Suppressor macrophage treated with lipopolysaccharide for 4 hours (primary cell): ENCODE measurements at places on chromosomes 1 and 21.
A peak's percentile ranks its signal among the peaks of the same experiment; 100 is the strongest.

DNA sequence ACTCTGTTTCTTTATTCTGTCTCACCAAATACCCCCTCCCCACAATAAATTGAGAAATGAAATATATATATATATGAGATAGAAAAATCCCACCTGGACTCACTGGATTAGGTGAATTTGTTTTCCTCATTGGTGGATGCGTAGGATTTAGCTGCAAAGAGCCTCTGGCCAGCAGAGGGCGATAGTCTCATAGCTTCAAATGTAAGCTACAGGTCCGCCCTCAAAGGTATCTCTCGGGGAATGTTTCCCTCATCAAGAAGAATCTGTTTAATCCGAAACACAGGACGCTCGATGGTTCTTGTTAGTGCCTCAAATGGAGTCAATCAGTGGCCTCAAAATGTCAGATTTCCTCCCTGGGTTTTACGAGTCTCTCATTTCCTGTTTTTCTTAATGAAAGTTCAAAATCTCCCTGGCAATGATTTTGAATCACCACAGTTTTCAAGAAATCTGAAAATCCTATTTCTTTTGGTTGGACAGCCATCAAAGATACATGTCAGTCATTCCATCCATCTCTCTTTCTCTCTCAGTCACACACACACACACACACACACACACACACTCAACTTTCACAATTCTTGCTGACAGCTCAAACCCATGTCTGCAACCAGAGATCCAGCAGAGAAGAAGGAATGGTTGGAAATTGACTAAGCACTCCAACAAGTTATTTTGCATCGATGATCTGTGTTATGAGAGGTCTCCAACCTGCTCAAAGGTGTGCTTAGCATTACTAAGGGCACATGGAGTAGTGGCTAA is 13.9 kb upstream of the CAMK1G start:
- DNase-seq: peak; percentile 59

DNA sequence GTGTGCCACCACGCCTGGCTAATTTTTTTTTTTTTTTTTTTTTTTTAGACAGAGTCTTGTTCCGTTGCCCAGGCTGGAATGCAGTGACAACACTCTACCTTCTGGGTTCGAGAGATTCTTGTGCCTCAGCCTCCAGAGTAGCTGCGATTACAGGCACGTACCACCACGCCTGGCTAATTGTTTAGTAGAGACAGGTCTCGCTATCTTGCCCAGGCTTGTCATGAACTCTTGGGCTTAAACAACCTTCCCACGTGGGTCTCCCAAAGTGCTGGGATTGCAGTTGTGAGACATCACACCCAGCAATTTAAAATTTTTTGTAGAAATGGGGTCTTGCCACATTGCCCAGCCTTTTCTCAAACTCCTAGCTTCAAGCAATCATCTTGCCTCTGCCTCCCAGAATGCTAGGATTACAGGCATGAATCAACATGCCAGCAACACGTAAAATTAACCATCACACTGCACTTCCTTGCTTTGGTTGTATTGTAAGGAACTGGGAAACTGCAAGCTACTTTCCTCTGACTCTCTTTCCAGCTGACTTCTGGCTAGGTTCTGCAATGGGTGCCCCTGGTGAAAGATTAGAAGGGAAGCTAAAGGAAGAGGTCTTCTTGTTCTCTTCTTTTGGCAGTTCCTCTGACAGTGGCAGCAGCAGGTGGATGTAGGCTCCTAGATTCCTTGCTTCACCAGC is 13.9 kb upstream of the IL6R start:
- DNase-seq: peak; percentile 53

GRCh38 chr1:200128944-200129879 is 101.7 kb downstream of the NR5A2 start:
- DNase-seq: no peak

DNA sequence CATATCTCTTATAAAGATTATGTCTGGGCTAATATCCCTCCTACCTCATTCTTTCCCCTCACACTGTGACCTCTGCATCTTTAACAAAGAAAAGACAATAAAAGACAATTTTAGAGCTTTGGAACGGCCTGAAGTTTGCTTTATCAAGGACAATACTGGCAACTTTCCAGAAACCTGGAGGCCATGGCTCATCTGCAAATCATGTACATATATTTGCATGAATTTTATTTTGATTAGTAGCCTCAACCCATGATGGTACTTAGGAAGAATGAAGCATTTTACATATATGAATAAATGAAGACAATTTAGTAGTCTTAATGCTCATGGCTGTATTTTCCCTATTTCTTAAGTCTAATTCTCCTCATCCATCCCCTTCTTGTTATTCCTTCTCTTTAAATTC is 612.2 kb upstream of the CXADR start:
- no peak for DNase-seq

- no peak for DNase-seq
Observed at GRCh38 chr1:1669468-1670440, 10.9 kb upstream of the CDK11B start.

DNA sequence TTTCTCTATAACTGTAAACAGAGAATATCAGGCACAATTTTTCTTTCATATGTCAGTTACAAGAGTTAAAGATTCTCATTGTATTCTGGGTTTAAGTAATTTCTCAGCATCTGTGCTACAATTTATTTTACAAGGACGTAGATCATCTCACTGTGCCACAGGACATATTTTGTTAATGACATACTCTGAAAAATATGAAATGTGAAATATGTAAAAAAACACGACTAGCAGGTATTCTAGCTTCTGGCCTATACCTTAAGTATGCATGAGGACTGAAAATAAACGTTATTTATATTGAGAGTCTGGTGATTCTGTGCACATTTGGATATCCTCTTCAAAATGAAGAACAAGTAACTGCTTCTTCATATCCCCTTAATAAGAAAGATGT is 308.8 kb downstream of the BRINP3 start:
- no peak for DNase-seq

GRCh38 chr1:28365864-28366263 is 3.7 kb upstream of the PHACTR4 start:
- DNase-seq: no peak

DNA sequence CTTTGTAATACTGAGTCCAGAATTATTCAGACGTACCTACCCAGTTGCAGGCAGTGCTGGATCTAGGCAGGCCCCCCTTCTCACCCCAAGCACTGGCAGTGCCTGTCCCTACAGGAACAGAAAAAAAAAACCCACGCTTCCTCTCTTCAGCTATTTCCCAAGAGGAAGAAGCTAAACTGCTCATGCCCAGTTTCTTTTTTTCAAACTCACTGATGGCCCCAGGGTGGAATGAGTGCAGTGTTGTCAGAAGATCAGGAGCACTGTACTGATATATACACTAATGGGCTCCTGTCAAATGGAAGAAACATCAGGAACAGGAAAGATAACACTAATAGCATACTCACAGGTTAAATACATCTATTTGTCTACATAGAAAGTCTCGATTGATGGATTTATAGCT is 28.2 kb upstream of the DOCK7 start:
- peak; percentile 70 for DNase-seq

DNA sequence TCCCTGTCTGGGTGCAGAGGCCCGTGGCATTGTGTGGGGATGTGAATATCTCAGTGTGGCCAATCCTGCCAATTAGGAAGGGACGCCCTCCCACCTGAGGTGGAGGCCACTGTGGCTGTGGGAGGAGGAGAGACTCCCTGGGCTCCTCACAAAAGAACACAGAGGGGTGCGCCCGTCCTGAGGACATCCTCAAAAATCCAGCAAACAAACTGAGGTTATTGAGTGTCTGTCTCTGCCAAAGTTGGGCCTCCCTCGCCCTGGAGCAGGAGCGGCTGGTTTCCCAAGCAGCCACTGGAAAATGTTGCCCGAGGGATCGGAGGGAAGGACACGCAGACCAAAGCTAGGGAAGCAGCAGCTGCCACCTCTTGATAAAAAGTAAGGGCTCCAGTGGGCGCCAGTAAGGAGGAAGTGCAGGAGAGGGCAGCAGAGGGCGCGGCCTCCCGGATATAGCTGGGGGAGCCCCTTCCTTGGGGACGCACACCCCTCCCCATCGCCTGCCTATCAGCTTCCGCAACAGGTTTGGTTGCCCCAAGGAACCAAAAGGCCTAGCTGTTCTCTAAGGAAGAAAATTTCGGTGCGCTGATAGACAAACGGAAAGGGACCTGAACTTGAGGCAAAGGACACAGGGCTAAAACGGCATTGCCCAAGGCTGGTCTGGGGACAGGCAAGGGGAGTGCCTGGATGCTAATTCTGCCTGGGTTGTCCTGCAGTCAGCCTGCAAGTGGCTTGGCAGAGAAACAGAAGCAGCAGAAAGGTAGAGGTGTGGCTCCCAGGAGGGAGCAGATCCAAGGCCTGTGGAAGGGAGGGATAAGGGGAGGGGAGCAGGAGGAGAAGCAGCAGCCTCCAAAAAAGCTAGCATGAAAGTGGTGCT is 1.7 kb upstream of the GRIK3 start:
- no peak for DNase-seq

DNA sequence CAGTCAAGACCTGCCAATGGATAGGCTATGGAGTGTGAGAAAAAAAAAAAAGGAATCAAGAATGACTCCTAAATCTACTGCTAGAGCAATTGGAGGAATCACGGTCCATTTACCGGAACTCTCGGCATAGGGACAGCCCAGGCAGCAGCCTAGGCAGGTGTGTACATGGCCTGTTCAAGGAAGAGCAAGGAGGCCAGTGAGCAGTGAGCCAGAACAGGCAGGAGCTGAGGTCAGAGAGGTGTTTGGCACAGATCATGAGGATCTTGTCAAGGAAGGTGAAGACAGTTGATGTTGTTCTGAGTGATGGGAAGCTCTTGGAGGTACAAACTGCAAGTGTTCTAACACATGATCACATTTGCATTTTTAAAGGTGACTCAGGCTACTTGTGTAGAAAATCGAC is 40.6 kb upstream of the HHAT start:
- no peak for DNase-seq

DNA sequence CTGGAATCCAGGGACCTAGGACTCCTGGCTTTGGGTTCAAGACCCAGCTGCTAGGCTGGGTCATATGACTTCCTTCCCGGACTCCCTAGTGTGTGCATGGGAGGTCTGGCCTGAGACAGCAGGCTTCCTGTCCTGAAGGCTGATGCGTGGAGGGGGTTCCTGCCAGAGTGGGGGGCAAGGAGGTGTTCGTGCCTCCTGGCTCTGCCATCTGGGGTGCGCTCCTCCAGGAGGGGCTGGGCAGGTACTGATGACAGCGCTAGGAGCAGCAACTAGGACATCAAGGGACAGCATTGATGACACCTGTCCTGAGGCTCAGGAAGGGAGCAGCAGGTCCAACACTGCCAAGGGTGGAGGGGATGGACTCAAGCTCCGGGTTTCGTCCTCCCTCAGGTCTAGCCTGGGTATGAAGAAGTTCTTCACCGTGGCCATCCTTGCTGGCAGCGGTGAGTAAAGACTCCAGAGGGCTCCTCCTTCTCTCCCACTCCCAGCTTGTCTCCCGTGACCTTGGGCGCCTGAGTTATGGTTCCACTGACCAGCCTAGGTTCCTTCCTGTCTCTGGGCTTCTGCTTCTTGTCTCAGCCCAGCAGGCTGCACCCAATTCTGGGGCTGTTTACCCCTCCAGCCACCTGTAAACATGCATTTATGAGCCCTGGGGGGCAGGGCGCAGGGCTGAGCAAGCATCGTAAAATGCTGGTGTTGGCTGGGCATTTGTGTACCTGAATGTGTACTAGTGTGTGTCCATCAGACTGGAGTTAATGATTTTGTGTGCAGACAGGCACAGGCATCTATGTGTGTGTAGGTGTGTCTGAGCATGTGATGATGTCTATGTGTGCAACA is 871 bp downstream of the PLA2G2F start:
- no peak for DNase-seq

DNA sequence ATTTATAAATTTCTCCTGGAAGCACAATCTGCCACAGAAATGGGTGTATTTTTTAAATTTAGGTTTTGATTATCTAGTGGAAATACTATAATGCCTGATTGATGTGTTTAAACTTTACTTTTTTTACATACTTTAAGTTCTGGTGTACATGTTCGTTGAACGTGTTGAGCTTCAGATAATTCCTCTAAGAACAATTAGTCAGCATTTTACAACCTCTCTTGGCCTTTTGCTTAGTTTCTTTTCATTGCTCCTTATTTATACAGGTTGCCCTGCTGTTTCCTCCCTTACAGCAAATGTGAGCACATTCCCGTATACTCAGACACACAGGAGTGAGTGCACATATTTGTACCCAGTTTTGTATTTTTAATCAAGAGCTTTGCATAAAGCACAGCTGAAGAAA is 1038.9 kb downstream of the BRINP3 start:
- DNase-seq: no peak

- DNase-seq: no peak
Observed at GRCh38 chr1:31976401-31976800, 37.3 kb upstream of the KHDRBS1 start.

DNA sequence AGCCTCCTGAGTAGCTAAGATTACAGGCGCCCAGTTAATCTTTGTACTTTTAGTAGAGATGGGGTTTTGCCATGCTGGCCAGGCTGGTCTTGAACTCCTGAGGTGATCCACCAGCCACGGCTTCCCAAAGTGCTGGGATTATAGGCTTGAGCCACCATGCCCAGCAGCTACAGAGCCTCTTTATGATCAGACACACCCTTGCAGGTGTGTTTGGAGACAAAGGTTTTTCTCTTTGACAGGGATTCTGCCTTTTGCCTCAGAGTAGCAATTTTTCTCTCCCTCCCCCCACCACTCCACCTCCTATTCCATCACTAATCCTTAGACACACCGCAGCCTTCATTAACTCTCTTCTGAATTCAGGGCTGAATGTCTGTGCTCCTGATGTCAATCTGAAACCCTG is 152.2 kb upstream of the NFIA start:
- DNase-seq: no peak

GRCh38 chr1:181121498-181121897 is 33.0 kb downstream of the IER5 start:
- DNase-seq: no peak

GRCh38 chr1:198467907-198468306 is 72.6 kb downstream of the ATP6V1G3 start:
- no peak for DNase-seq

- no peak for DNase-seq
Observed at GRCh38 chr1:229075716-229076115, 195.2 kb upstream of the RAB4A start.
